ENCODE measurements at places on chromosomes 6 and 20.

- DNase-seq: no peak
These were observed 46.7 kb upstream of the CARMIL1 start for GRCh38 chr6:25232479-25232878.

- DNase-seq: peak; percentile 7
These were observed 31.5 kb downstream of the CFAP61 start for GRCh38 chr20:20083807-20084206.

DNA sequence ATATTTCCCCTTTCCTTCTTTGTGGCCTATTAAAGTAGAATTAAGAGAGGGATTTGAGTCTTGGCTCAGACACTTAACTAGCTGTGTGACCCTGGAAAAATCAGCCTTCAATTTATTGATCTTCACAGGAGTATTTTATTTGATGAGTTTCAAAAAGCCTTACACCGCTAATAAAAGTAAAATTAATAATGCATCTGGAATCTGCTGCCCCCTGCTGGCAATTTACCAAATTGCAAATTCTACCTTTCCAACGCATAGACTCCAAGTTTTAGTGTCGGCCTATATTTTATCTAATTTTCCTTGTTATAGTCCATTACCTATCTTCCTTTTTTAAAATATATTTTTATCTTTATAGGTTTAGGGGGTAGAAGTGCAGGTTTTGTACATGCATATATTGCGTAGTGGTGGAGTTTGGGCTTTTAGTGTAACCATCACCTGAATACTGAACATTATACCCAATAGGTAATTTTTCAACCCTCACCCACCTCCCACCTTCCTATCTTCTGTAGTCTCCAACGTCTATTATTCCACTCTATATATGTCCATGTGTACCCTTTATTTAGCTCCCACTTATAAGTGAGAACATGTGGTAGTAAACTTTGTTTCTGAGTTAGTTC is 46.3 kb downstream of the GOPC start:
- DNase-seq: peak; percentile 21

DNA sequence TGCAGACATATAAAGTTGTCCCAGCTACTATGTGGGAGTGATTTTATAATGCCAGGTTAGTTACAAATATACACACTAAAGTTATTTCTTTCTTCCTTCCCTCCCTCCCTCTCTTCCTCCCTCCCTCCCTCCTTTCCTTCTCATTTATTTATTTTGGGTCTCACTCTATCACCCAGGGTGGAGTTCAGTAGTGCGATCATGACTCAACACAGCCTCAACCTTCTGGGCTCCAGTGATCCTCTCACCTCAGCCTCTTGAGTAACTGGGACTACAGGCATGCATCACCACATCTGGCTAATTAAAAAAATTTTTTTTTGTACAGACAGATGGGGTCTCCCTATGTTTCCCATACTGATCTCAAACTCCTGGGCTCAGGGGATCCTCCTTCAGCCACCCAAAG is 59.2 kb downstream of the PHF20 start:
- DNase-seq: no peak

DNA sequence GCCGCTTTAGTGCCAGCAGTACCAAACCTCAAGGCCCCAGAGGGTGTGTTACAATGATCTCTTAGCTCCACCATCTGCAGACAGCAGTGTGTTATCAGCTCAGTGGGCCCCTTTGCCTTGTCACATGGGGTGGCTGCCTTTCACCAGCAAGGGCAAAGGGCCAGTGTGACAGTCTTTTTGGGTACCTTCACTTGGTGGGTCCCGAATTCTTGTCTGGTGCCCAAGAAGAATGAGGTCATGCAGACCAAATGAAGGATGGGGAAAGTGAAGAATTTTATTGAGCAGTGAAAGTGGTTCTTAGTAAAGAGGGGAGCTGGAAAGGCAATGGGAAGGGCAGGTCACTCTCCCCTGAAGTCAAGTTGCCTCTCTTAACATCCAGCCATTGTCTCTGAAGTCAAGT is 2.9 kb upstream of the SMIM28 start:
- DNase-seq: no peak

- no peak for DNase-seq
These were observed 228.0 kb upstream of the PLN start for GRCh38 chr6:118319894-118320649.

- DNase-seq: no peak
These were observed 200.9 kb upstream of the RUNX2 start for GRCh38 chr6:45127185-45127584.

GRCh38 chr20:63893999-63894357 is 948 bp upstream of the DNAJC5 start:
- DNase-seq: peak; percentile 13

DNA sequence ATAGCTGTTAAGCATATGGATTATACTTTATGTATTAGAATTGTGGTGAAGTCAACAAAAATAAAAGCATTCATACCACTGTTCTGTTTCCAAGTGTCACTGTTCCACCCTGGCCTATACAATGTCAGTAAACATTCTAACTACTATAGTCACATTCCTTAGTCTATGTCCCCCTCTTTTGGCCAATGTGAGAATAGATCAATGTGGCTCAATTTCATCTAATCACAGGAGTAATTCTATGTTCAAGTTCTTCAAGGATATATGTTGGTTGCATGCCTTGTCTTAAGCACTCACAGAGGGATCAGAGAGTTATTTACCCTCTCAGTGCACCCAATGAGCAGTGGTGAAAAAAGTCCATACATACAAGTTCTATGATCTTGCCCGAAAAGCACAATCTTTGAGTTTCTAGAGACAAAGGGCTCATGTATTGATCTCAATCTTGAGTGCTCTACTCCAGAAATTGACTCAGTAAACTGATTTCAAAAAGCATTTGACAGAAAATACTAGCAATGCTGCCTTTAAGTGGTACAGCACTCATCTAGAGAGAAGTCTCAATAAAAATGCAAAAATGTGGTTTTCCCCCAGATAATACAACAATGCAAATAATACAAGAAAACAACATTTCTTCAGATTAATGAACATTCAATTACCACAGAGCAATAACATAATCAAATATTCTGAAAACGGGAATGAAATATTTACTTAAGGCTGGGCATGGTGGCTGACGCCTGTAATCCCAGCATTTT is 16.5 kb downstream of the SMLR1 start:
- DNase-seq: no peak

GRCh38 chr20:25018841-25019240 is 26.3 kb upstream of the APMAP start:
- no peak for DNase-seq

- DNase-seq: no peak
These were observed 9.6 kb downstream of the SIGLEC1 start for GRCh38 chr20:3702611-3703391.

GRCh38 chr6:138005846-138006245 is 101.4 kb downstream of the PERP start:
- DNase-seq: no peak

DNA sequence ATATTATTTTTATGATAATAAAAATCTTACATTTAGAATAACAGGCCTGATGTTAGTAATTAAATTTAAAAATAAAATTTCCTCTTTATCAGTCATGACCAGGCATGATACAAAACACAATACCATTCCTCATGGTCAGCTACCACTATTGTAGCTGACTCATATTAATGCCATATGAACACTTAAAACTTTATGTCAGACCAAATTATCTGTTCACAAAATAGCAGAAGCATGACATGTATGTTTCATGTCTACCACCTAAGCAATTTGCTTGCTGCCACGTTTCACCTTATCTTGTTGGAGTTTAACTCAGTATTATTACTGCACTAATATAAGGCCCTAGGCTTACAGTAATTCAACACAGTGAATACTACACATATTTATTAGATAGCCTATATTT is 65.7 kb downstream of the HTR1B start:
- no peak for DNase-seq

DNA sequence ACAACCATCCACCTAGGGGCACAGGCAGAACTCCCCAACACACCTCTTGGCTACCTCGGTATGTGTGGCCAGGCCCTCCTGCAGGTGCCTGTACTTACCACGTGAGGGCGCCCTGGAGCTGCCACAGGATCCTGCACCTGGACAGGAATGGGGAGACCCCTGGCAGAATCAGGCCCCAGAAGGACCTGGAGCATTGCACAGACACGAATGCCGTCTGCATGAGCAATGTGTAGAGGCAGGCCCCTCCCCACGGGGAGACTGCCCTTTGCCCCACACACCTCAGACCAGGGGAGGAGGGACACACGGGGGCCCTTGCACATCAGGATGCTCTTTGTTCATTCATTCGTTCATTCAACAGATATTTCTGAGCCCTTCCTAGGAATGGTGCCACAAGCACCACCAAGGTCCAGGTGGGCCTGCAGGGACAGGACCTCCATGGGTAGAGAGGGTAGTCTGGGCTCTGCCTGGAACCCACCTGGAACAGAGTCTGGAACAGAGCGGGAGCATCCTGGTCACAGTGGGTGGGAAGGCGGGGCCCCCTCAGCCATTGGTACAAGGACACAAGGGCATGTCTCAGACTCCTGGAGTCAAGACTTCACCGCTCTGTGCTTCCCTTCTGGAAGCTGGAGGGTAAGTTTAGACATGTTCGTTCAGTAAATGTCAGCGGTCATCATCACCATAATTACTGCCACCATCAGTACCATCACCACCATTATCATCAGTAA is 32.3 kb downstream of the YTHDF1 start:
- DNase-seq: peak; percentile 28

- DNase-seq: no peak
These were observed 496.7 kb downstream of the UTRN start for GRCh38 chr6:144781836-144782235.

- DNase-seq: no peak
These were observed 75.2 kb downstream of the PRL start for GRCh38 chr6:22221630-22222029.

GRCh38 chr6:10854922-10855632 is 16.7 kb upstream of the MAK start:
- DNase-seq: no peak

GRCh38 chr6:4474810-4475209 is 301.4 kb upstream of the CDYL start:
- DNase-seq: no peak

- no peak for DNase-seq
These were observed 48.9 kb downstream of the OR2B6 start for GRCh38 chr6:28005975-28006374.

- peak; percentile 64 for DNase-seq
These were observed 816 bp downstream of the NPEPL1 start for GRCh38 chr20:58693226-58694006.

GRCh38 chr20:9839626-9840025 is 750 bp upstream of the PAK5 start:
- no peak for DNase-seq

DNA sequence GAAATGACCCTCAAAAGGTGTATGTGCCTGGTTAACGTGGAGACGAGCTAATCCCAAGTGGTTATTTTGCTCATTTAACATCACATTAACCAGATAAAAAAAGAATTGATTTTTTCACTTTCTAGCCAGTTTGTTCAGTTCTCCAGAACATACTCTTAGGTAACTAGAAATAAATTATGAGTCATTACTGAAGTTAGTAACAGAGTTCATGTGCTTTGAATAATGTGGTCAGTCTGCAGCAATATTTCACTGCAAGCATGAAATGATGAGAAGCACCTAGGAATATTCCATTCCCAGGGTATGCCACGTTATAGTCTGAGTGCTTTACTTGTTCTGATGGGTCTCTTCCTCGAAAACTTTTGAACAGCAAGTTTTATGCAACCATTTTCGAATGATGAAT is 138.3 kb upstream of the INSM1 start:
- no peak for DNase-seq

DNA sequence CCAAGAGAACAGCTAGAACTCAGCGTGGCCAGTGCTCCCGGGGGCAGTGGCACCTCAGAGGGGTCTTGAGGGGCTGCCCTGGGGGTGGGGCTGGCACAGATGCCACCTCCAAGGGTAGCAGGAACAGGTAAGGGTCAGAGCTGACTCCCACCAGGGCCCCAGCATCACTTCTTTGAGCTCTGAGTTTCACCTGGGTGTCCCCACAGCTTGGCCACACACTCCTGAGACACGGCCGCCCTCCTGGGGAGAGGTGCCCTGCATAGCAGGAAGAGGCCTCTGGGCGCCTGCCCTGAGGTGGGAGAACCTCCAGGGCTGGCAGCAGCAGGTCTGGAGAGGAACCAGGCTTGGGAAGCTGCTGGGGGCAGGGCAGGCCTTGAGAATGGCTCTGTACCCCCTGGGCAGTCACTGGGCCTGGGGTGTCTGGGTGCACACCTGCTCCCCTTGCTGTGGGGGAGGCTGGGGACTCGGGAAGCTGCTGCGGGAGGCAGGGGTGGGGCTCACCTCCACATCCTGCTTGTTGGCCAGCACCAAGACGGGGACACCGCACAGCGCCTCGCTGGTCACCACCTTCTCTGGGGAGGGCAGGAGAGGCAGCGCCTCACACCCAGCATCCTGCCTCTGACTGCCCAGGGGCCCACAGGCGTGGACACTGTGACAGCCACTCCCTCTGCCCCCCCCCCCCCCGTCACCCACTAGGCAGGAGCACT is 5.0 kb downstream of the TNFRSF6B start:
- DNase-seq: no peak

- no peak for DNase-seq
These were observed 26.7 kb upstream of the RIPK1 start for GRCh38 chr6:3041606-3042005.

GRCh38 chr6:138129190-138129589 is 22.0 kb upstream of the PERP start:
- DNase-seq: no peak

DNA sequence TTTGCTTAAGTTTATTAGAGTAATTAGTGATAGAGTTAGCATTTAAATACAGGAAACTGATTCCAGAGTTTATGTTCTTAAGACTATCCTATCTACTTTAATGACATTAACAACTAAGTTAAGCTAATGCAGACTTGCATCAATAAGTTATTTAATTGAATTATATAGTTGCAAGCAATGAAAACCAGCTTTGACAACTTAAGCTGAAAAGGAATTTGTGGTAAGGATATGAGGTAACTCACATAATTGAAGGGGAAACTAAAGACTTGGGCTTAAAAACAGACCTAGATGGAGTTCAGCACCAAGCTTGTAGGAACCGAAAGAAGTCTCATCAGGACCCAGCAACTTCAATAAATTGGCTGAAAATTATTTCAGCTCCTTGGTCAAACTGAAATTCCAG is 222.3 kb downstream of the IBTK start:
- no peak for DNase-seq

- DNase-seq: no peak
These were observed 9.0 kb upstream of the FOXC1 start for GRCh38 chr6:1600764-1601157.

Data from right kidney (tissue), 9 donors.